Inflammatory macrophage (primary cell): ENCODE measurements at places on chromosomes 3 and 15.

DNA sequence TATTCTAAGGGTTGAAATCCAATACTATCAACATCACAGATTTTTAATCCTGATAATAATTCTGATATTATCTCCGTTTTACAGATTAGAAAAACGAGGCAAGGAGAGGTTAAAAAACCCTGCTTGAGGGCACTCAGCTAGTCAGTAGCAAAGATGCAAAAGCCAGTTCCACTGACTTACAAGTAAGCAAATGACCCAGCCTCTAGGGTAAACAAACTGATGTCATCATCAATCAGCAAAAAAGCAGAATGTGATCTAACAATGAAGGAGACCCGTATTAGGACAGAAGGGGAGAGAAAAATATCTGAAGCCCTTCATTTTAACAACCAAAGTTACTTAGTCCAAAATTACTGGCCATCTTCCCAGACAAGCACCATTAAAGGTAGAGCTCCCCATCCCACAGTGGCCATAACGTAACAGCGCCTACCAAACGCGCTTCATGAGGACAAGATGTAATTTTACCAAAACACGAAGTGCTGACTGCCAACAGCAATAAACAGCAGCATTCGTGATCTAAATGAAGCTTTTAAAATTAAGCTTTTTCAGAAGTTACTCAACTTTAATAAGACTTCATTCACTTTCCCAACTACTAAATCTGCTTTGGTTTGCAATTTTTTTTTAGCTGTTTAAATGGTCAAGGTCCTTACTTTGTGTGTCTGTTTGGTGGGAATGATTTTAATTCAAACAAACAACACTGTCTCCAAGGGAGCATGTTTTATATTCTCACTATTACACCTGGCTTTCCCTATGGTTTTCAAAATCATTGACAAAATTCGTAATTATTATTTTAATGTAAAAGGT lies 176.6 kb downstream of the OSBPL10 start:
- no peak for DNase-seq

DNA sequence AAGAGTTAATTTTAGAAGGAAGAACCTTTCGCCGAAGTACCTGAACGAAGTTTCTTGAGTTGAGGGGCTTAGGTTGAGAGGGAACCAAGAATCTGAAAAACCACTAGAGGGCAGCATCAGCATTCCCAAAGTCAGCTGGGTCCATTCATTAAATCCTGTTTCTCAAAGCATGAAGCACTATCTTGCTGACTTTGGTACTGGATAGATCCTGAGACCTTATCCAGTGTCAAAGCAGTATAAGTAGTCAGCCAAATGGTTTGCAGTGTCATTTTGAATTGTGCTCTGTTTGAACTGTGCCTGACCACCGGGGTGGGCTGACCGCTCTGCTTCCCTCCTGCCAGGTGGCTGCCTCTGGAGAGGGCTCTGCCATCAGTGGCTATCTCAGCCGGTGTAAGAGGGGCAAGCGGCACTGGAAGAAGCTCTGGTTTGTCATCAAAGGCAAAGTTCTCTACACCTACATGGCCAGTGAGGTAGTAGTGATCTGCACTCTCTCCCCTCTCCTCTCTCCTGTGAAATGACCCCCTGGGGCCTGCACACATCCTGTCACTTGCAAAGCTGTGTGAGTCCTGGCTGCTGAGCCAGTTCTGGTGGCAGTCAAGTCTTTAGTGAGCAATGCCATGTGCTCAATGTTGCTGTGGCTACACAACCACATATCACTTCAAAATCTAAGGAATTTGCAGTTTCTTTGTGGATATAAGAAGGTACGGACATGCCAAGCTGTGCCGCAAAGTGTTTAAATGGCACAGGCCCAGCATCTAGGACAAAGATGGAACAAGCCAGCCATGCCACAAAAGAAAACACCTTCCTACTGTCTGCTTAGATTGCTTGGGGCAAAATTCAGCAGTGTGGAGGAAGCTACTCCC lies 21.4 kb upstream of the NR2C2 start:
- DNase-seq, result peak; percentile 50

- DNase-seq, result no peak
Measured at GRCh38 chr3:42078677-42079076, 12.5 kb upstream of the TRAK1 start.

GRCh38 chr15:70672081-70672480 lies 91.3 kb downstream of the UACA start:
- DNase-seq, result no peak

DNA sequence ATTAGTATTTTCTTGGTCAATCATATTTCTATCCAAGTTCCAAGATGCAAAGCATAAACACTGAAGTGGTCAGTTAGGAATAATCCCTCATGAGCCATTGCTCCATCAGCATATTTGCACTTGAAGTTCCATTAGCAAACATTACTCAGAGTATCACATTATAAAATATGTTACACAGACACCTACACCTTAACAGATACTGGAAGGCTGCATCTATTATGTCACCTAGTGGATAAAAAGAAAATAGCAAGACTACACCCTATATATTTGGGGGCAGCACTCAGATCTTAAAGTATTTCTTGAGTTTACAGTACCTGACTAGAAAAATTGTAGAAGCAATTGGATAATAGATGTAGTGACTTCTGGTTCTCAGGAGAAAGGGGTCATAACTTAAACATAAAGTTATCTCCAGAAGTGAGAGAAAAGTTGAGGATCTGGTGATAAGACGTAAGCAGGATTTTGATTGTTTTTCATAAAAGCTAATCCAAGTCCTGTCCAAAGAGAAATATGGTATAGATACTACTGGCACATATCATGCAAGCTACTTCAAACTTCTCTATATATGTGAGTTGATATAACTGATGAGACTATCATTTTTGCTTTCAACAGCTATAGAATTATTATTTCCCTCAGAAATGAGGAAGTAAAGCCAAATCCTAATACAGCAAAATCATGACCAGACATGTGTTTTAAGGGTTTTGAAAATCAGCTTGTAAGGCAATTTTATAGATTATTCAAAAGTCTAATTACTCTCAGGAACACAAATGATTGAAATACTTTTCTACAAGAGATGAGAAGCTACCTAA lies 422.2 kb downstream of the GBE1 start:
- no peak for DNase-seq

- peak; percentile 25 for DNase-seq
Measured at GRCh38 chr3:153443961-153444360, 281.9 kb downstream of the RAP2B start.

GRCh38 chr3:136694321-136694720 lies 57.9 kb downstream of the STAG1 start:
- no peak for DNase-seq

GRCh38 chr3:191298846-191299245 lies 30.3 kb upstream of the CCDC50 start:
- DNase-seq, result no peak

DNA sequence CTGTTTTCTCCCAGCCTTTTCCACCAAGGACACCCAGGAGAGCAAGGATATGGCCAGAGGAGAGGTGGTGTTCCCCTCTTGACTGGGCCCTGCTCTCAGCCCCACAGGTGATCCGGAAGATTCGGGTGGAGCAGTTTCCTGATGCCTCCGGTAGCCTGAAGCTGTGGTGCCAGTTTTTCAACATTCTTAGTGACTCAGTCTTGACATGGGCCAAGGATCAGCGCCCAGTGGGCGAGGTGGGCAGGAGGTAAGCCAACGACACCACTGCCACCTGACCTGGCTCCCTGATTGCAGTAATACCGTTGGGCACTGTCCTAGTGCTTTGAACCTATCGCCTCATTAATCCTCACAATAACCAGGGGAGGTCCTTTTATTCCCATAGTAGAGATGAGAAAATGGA lies 25.3 kb upstream of the SLC28A1 start:
- no peak for DNase-seq

DNA sequence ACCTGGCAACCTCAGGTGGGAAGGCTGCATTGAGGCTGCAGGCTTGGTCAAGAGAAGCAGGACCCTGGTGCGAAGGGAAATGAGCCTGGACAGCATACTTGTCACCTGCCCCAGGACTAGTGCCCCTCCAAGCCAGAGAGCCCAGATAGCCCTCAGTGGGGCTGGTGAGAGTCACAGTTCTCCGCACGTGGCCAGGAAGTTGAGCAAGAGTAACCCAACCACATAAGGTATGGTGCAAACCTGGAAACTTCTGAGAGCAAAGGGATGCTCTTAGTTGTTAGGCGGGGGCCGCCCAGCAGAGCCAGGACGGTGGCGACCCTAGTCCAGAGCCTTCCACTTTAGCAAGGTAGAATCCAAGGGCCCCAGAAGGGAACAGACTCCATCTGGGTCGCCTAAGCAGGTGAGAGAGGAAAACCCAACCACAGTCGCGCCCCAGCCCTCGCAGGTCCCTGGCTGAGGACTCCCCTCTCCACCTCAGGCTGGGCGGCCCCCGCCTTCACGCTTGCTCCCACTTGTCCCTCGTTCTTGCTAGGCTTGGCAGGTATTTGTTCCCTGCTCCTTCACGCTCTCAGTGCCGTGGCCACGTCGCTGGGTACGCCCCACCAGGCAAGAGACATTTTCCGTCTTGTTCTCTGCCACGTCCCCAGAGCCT lies 1.1 kb upstream of the VPS18 start:
- no peak for DNase-seq

DNA sequence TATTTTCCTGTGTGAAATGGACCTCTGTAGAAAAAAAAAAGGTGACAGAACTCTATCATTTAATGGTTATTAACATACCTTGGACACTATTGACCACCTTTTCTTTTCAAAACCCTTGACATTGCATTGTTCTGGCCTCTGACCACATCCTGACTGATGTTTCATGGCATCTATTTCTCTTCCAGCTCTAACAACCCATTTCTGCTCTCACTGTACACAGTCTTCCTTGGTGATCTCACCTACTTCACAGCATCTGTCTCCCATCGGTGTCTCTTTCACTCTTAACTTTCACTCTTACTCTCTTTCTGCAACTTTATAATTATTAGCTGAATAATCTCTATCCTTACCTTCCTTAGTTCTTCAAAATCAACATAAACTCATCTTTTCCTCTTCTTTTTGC lies 217.4 kb upstream of the CD96 start:
- DNase-seq, result no peak

GRCh38 chr3:40653001-40653400 lies 128.2 kb downstream of the ZNF621 start:
- no peak for DNase-seq

- DNase-seq, result peak; percentile 66
Measured at GRCh38 chr3:4739289-4740236, 239.7 kb upstream of the BHLHE40 start.

GRCh38 chr3:58588030-58588614 lies 10.9 kb upstream of the FAM107A start:
- DNase-seq, result no peak

GRCh38 chr3:115922681-115923347 lies 299.5 kb downstream of the GAP43 start:
- no peak for DNase-seq

DNA sequence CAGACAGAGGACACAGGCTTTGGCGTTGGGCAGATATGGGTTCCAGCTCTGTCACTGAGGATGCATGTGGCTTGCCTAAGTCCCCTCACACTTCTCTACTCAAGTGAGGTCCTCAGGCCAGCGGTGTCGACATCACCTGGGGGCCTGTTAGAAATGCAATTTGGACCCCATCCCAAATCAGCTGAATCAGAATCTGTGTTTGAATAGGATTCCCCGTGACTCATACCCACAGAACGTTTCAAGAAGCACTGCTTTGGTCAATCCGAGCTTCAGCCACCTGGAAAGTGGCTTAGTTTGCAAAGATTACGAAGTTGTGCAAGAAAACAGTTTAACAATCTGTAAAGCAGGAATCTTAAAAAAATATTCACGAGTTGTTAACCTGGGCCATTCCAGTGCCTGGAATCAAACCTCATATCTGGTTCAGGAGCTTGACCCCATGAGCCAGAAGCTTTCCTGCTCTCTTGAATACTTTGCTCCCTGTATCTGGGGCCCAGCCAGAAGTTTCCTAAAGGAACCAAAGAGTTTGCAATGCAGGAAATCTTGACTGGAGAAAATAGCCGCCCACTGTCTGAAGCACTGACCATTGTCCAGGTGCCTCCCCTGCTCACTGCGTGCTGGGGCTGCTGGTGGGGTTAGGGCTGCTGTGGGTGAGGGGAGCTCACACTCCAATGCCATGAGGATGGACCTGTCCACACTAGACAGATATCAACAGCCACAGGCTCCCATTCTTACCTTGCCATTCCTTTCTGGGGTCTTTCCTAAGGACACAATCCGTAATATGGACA lies 208.5 kb upstream of the LINGO1 start:
- no peak for DNase-seq

DNA sequence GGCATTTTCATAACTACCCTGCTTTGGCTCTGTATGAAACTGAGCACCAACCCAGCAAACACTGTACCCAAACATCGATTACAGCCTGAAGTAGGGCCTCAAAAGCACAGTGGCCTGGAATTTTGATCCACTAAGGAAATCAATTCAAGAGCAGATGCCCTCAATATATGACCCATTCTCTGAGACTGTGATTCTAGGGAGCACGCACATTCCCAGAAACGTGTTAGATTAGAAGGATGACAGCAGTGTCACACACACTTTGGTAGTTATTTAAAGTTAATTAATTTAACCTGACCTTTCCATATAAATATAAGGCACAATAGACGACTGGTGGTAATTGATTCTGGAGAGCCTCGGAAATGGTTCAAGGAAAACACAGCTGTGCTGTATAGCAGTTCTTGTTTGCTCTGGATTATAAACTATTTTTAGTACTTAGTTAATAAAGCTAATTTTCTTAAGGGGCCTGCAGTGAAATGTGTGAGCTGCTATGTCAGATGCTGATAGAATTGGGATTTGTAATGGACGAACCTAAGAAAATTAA lies 126.3 kb upstream of the ZNF385D start:
- DNase-seq, result no peak

DNA sequence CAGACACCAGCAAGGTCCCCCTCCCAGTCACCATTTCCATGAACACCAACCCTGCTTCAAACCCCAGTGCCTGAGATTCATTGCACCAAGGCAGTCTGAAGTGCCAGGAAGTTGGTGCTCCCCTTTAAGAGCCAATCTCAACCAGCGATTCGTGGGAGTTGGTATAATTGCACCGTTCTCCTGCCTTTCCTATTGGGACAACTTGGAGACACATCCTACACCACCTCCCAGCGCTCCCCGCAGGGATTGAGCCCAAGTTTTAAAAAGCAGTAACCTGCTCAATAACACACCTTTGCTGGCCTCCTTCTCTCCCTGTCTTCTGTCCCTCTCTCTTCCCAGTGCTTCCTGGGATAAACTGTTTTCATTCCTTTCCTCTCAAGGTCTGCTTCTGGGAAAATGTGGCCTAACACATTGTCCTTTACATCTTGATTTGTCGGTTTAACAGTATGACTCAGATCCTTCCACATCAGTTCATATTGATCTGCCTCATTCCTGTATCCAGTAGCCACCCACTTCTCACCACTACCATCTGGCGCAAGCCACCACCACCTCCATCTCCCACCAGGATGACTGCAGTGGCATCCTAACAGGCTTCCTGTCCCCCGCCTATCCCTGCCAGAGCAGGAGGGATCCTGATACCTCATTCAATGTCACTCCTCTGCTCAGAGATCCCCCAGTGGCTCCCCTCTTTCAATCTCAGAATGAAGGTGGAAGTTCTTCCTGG lies 37.8 kb upstream of the HRH1 start:
- DNase-seq, result no peak
